ENCODE measurements at places on chromosomes 2 and 18.

GRCh38 chr2:209593930-209594329 lies 170.1 kb downstream of the MAP2 start:
- no peak for DNase-seq

DNA sequence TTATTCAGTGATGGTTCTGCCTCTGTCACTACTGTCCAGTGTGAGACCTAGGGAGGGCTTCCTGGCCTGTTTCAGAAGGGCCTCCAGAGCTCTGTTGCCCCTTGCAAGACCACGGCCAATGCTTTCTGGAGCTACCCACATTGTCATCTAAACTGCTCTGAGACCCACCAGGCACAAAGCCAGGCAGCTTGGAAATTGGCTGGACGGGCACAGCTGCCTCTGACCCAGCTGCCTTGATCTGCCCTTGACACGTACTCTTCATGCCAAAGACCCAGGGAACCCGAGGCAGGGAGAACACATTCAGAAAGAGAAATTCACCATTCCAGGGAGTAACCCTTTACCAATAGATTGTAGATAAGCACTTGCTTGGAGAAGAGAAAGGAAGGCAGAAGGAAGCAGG lies 183.7 kb upstream of the SIX2 start:
- no peak for DNase-seq

GRCh38 chr18:56431551-56431950 lies 206.8 kb downstream of the TXNL1 start:
- DNase-seq: no peak

DNA sequence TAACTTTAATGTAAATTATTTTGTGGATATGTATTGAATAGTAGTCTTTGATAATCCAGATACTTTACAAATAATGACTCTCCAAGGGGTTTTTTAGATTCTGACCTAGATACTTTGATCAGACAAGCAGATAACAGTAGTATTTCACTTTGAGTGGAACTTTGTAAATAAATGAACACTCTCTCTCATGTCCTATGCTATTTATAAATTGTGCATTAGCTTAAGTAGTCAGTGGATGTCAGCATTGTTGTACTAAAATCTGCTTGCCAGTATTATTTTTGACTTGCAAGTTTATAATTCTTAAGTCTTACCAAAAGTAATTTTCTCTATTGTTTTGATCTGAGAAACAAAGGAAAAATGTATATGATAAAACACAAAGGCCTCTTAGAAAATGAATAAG lies 1113.1 kb upstream of the NRXN1 start:
- DNase-seq: no peak

DNA sequence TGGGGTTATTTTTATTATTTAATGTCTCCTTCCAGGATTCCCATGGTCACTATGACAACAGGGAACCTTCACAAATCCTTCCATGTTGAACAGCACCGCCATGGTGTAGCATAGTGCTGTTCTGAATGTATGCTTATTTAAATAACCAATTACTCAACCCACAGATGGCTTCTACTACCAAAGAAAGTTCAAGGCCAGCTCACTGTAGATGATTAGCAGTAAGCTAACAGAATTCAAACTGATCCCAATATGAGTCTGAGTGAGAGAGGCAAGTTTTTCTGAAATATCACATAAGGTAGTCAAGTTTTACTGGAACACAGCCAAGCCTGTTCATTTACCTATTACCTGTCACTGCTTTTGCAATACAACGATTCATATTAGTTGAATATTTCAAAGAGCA lies 51.2 kb downstream of the CLASP1 start:
- DNase-seq: no peak

DNA sequence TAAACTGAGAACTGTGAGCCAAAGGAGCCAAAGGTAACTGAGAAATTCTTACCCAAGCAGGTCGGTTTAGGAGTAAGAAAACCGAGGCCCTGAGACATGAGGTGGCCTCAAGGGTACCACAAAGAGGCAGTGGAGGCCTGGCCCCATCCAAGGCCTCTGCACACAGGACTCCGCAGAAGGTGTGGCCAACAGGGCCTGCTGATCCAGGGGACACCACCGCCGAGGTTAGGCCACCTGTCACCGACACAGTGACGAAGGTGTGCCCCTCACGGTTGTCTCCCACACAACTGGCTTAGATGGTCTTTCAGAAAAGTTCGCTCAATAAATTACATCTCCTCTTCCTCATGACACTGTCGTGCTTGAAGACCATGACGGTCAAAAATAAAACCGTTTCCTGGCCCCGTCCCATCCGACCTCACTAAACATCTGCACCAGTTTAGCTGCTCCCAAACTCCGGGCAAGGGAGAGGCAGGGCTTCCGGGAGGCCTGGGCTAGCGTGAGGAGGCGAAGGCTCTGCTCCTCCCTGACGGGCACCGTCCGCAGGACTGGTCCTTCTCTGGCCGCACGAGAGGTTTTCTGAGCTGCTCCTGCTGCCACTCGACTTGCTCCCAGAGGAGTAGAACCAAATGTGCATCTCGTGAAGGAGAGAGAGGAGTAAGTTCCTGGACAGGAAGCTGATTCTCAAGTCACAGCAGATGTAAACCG lies 442.0 kb downstream of the EIPR1 start:
- no peak for DNase-seq

Measured in effector CD4-positive, alpha-beta T cell (primary cell).